Pancreas (tissue), 10 donors: ENCODE measurements at places on chromosomes 6 and 20. TPM values are rescaled to one million over a fixed set of nuclear protein-coding genes. Genes with fewer than 3 reads are reported as not detected.

DNA sequence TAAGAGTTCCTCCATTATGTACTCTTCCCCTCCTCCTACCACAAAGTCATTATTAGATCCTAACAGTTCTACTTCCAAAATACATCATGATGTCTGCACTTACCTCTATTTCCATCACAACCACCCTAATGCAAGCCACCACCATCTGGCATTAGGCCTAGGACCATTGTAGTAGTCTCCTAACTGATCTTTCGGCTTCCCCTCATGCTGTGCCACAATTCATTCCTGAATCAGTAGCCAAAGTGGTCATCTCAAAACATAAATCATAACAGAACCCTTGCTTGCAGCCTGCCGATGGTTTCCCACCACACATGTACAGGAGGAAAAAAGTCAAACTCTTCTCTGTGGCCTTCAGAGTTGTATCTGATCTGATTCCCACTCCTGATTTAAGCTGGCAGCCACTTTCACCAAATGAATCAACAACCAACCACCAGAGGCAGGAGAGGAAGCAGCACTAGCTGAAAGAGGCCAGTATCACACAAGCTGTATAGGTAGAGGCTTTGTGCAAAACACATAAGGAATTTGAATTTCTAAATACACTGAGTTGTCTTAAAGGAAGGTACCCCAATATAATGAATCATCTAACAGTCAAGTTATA lies 26.1 kb downstream of the FAM184A start:
- DNase-seq: no peak

DNA sequence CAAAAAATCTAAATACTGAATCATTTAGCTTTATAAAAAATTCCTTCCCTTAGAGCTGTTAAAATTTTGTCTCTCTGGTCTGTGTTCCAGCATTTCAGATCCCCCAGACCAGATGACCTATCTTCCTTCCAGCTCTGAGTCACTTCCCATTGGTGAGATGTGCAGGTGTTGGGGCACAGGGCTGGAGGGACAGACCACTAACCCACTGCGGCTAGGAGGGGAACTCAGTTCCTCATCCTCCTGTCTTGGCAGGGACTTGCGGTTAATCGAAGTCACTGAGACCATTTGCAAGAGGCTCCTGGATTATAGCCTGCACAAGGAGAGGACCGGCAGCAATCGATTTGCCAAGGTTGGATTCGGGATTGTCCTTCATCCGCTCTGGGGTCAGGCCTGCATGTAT lies 6.0 kb downstream of the CNPY3 start:
- DNase-seq: no peak

- no peak for DNase-seq
These were observed 172.0 kb downstream of the COL9A1 start for GRCh38 chr6:70130865-70131264.

Gene BNIP5
- total RNA-seq: 0.47 TPM

- no peak for DNase-seq
These were observed 677.0 kb upstream of the ID4 start for GRCh38 chr6:19160081-19160730.

- DNase-seq: no peak
These were observed 60.6 kb downstream of the SHPRH start for GRCh38 chr6:145903356-145904102.

Gene CLPSL1
- 36.9 TPM for total RNA-seq

GRCh38 chr6:84815896-84816735 lies 51.7 kb upstream of the TBX18 start:
- no peak for DNase-seq

DNA sequence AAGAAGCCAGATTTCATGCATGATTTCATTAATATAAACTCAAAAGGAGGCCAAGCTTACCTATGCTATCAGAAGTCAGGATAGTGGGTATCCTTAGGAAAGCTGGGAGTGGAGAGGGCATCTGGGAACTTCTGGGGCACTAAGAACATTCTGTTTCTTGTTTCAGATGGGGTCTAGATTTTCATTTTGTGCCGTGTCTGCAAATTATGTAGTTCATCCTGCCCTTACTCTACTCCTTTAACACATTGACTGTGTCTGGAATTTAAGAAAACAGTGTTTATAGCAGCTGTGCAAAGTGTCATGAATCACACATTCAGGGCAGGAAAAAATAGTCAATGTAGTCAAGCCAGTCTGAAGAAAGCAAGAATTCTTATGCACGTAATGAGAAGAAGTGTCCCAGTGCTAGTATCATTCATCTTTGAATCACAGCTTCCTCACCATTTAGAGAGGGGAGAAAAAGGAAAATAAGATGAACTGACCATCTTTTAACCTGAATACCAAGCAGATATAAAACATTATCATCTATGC lies 11.6 kb upstream of the SPTLC3 start:
- no peak for DNase-seq

Gene TPBG
- 4.1 TPM for total RNA-seq

DNA sequence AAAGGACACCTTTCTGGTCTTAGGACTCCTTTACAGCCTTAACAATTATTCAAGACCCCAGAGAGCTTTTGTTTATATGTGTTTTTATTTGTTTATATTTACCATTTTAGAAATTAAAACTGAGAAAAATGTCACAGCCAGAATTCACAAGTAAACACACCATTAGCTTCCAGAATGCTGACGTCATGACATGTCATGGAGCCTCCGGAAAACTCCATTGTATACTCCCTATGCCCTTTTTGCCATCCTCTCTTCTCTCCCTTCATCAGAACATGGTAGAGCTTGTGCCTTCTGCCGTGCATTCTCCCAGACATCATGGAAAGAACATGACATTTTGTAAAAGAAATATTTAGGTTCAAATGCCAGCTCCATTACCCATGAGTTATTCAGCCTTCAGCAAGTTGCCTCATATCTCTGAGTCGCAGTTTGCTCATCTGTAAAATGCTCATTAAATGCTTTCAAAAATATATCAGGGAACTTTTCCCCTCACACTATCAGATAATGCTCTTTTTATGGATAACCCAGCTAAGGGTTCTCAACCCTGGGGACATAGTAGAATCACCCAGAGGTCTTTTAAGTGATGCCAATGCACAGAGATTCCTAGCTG lies 27.8 kb downstream of the TNFAIP3 start:
- no peak for DNase-seq

Gene TGM3
- not detected for total RNA-seq

DNA sequence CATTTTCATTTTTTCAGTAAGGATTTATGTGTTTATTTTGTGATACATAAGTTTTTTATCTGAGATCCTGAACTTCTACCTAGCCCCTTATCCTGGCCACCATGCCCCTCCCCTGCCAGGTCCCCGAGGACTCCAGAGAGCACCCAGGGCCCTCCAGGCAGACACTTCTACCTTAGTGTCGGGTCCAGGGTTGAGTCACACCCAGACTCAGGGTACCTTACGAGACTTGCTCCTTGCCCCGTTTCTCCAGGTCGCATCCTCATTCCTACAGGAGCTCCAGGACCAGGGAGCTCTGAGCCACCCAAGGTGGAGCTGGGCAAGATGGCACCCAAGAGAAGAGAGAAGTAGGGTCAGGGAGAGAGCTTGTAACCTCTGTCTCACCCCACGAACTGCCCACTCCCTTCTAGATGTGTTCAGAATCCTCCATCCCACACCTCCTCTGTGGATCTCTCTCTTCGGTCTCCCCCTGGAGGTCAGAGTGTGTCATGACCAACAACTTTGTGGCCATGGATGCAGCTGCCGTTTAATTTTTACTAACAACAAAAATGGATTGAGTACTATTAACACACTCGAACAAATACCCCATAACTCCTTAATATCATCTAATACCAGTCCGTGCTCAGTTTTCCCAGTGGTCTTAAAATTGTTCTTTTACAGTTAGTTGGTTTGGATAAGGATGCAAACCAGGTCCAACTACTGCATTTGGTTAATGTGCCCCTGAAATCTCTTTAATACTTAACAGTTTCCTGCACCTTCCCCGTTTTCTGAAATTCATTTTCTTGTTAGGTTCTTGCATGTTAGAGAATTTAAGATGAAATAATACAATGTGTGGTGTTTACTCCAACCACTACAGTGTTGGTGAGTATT lies 130.6 kb upstream of the INSM1 start:
- peak; percentile 19 for DNase-seq

Gene CD40
- total RNA-seq: 9.1 TPM

Gene OTOR
- not detected for total RNA-seq

DNA sequence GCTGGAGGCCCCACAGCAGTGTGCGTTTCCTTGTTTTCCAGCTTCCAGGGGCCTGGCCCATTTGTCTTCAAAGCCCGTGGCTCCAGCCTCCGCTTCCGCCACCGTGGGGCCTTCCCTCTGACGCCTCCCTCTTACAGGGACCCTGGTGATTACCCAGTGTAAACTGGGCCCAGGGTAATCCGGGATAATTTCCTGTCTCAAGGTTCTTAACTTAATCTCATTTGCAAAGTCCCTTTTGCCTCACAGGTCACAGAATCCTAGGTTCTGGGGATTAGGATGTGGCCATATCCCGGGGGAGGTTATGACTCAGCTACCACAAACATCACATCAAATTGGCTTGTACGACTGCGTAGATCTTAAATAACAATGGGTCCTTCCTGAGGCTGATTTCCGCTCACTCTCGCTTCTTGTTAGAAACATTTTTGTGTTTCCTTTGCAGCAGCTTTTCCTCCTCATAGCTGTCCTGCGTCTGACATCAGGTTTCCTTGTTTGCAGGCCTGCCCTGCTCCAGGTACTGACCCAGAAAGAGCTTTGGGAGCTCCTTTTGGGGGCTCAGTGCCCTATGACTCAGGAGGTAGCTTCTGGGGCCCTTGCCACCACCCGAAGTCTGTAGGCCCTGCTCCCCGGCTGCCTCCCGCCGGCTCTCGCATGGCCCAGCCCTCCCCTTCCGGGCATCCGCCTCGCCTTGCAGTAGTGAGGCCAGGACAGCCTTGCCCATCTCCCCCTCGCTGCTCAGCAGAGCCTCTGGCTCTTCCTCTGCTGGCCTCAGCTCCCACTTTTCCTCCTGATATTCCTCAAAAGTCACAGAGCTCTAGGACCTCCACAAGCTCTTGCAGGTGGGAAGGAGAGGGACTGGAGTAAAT lies 100.5 kb downstream of the ERMARD start:
- no peak for DNase-seq

Gene TFAP2D
- not detected for total RNA-seq

DNA sequence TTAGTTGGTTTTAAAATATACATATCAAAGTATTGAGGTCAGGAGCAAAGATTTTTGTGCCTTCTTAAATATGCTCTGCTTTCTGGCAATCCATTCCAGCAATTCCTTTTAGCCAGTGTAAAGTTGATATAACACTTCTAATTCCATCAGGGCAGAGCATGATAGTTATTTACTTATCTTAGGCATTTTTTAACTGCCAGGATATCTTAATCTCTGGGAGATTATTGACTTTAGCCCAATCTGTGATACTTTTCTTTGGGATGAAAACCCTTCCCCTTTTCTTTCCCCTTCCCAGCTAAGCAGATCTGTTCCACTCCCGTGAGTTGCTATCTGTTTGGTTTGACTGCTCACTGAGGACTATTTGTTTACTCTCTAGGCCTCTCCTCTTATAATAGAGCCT lies 168.7 kb upstream of the RSPO3 start:
- no peak for DNase-seq

Gene TMEM170B
- 2.0 TPM for total RNA-seq

DNA sequence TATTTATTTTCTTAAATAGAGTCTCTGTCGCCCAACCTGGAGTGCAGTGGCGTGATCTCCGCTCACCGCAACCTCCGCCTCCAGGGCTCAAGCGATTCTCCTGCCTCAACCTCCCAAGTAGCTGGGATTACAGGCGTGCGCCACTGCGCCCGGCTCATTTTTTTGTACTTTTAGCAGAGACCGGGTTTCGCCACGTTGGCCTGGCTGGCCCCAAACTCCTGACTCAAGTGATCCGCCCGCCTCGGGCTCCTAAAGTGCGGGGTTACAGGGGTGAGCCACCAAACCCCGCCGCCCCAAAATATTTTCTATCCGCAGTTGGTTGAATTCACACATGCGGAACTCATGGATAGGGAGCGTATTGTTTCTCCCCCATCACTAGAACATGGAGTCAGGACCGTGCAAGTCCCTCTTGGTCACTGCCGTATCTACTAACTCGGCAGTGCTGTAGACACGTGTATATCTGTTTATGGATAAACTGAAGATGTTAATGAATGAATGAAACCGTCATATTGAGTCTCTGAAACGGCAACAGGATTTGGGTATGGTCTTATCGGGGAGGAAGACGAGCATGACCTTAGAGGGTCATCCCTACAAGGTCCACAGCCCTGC lies 904 bp downstream of the MKKS start:
- no peak for DNase-seq

Gene THEMIS
- 0.31 TPM for total RNA-seq

Gene LIN28B
- not detected for total RNA-seq

Gene LY6G6F
- not detected for total RNA-seq

DNA sequence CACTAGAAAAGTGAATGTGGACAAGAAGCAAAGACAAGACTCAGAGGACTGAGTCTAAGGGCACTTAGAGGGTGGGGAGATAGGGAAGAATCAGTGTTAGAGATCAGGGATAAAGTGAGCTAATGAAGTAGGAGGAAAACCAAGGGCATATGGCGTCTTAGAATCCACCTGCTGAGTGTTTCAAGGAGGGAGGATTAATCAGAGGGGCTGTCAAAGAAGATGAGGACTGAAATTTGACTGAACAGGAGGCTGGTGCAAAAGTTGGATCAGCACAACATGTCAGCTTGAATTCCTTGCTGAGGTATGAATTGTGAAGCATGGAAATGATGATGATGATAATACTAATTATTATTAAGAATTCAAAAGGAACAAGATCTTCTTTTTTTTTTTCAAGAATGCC lies 39.4 kb downstream of the PLCB4 start:
- no peak for DNase-seq

- no peak for DNase-seq
These were observed 235.2 kb downstream of the SIM1 start for GRCh38 chr6:100229512-100229911.

DNA sequence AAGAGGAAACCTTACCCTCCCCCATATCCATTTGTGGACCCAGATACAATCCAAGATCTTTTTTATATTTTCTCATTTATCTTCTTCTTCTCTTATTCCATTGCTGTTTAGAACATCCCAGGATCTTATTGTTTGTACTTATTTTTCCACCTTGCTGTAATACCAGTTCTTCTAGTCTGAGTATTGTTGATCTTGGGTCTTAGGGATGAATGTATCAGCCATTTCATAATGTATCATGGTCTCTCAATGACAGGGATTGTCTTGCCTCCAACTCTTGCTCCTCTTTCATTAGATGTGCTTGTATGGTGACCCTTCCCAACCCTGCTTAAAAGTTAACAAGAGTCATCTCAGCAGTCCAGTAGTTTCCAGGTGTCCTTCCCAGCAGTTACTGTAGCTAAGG lies 63.3 kb downstream of the MAP3K4 start:
- DNase-seq: no peak

DNA sequence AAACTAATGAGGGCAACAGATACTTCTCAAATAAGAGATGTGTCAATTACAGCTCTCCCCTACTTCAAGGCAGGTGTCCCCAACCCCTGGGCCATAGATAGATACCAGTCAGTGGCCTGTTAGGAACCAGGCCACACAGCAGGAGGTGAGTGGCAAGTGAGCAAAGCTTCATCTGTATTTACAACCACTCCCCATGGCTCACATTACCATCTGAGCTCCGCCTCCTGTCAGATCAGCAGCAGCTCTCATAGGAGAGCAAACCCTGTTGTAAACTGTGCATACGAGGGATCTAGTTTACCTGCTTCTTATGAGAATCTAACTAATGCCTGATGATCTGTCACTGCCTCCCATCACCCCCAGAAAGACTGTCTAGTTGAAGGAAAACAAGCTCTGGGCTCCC lies 422.1 kb downstream of the GJA1 start:
- DNase-seq: no peak

GRCh38 chr6:165653196-165653595 lies 9.8 kb downstream of the PDE10A start:
- no peak for DNase-seq
